BE2C (cell line): ENCODE measurements at places on chromosomes 7 and 10.

- no peak for DNase-seq
Measured at GRCh38 chr7:2646680-2647571, 15.1 kb downstream of the TTYH3 start.

- no peak for DNase-seq
Measured at GRCh38 chr10:123464430-123465323, 201.5 kb upstream of the GPR26 start.

- no peak for DNase-seq
Measured at GRCh38 chr7:130136579-130137167, 66.3 kb downstream of the KLHDC10 start.

GRCh38 chr7:143958781-143959180 lies 4.1 kb downstream of the OR2F1 start:
- DNase-seq = no peak

DNA sequence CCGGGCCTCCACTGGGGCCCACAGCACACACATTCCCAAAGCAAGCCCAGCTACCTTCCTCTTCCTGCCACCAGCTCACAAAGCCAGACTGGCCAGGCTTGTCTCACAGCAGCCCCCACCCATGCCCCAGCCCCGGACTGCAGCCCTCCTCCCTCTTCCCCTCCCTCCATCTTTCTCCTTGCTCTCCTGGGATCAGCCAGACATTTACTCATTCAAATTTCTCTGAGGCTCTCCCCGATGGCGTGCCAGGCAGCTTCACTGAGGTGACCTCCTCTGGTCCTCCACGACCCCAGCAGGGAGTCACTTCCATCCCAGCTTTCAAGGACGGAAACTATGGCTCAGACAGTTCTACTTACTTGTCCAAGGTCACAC lies 187.5 kb downstream of the GRID1 start:
- no peak for DNase-seq
